CD4-positive, alpha-beta T cell treated with Interleukin-17A for 1 hour (primary cell): ENCODE measurements at places on chromosomes 7 and 10.

GRCh38 chr10:74213571-74214162 lies 62.6 kb downstream of the ADK start:
- peak; percentile 65 for DNase-seq

GRCh38 chr10:118311505-118311904 lies 30.6 kb downstream of the FAM204A start:
- no peak for DNase-seq

GRCh38 chr7:47672271-47672791 lies 90.4 kb upstream of the TNS3 start:
- DNase-seq: no peak

DNA sequence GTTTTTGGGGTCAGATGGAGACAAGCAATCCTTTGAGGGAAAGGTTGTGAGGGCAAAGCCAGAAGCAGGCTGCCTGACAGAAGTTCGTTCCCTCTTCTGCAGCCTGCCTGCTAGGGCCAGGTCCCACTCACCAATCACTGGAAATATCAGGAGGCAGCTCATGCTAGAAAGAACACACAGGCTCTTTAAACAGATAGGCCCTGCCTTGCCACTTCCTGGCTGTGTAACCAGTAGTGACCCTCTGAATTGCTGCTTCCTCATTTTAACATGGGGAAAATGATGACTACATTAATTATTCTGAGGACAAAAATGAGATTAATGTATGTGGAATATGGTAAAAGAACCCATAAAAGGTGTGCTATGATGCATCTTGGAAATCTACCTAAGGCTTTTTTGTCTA lies 50.5 kb upstream of the MRLN start:
- no peak for DNase-seq

DNA sequence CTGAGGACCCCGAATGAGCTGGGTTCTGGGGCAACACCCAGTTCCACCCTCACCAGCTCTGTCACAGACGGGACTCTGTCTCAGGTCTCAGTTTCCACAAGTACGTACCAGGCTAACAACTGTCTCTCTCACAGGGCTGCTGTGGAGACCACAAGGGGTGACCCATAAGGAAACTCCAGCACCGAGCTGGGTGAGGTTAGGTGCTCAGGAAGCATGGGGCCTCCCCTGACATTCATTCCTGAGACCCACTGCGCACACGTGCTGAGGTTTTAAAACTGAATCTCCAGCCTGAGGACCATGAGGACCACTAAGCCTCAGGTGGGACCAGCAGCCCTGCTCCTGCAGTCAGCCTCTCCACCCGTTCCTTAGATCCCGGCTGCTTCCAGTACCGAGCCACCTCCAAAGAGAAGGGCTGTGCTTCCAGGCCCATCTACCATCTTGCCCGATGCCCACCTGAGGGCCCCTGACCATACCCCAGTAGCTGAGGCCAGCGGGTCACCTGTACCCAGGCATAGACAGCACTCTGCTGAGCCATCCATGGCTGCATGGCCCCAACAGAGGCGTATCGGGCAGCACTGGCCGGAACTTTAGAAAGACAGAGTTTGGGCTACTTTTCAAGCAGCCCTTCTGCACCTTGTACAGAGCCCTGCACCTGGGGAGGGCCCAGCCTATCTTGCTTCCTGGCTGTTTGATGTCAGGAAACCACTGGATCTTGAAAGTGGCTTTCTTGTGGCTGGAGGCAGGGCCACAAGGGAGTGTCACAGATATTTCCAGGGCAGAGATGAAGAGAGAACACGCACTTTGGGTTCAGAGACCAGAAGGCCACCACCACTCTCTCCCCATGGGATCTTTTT lies 18.7 kb downstream of the HSPA12A start:
- peak; percentile 72 for DNase-seq

- no peak for DNase-seq
These were observed 1.4 kb downstream of the ETV1 start for GRCh38 chr7:13988065-13988464.

DNA sequence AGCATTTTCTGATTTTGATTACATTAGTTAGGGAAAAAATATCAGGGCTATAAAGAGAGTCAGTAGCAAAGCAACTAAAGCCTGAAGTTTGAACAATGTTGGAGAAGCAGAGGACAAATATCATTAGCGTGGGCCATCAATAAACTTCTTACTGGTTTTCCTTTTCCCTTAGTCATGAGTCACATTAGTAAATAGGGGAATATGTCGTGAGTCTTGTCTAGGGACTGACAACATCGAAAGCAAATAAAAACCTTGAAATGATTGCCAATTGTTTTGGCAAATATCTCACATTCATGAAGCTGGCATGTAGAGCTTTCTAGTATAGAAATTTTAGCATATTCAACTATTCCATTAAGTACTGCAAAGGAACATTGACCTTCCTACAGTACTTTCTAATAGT lies 806.0 kb upstream of the SORCS1 start:
- DNase-seq: no peak
